ENCODE measurements at places on chromosomes 7 and 10.

- DNase-seq, result no peak
- peaks cover 6% of the 10 kb centered on the region for H3K27me3 ChIP-seq
- H3K27ac ChIP-seq, result no peak overlapping the region
- H3K4me3 ChIP-seq, result no peak overlapping the region
These were observed 1.5 kb upstream of the MYL10 start for GRCh38 chr7:101630591-101630990.

GRCh38 chr7:27585781-27586447 is 76.8 kb downstream of the HIBADH start:
- no peak overlapping the region for H3K27ac ChIP-seq
- H3K27me3 ChIP-seq, result no peaks in the 10 kb centered on the region
- H3K4me3 ChIP-seq, result no peak overlapping the region
- H3K4me1 ChIP-seq, result no peaks in the 10 kb centered on the region

GRCh38 chr7:63900394-63901203 is 98.0 kb upstream of the ZNF722 start:
- no peaks in the 10 kb centered on the region for H3K36me3 ChIP-seq
- no peak overlapping the region for H3K4me3 ChIP-seq
- H3K4me1 ChIP-seq, result no peaks in the 10 kb centered on the region
- no peaks in the 10 kb centered on the region for H3K27me3 ChIP-seq
- peak; percentile 95 for DNase-seq

DNA sequence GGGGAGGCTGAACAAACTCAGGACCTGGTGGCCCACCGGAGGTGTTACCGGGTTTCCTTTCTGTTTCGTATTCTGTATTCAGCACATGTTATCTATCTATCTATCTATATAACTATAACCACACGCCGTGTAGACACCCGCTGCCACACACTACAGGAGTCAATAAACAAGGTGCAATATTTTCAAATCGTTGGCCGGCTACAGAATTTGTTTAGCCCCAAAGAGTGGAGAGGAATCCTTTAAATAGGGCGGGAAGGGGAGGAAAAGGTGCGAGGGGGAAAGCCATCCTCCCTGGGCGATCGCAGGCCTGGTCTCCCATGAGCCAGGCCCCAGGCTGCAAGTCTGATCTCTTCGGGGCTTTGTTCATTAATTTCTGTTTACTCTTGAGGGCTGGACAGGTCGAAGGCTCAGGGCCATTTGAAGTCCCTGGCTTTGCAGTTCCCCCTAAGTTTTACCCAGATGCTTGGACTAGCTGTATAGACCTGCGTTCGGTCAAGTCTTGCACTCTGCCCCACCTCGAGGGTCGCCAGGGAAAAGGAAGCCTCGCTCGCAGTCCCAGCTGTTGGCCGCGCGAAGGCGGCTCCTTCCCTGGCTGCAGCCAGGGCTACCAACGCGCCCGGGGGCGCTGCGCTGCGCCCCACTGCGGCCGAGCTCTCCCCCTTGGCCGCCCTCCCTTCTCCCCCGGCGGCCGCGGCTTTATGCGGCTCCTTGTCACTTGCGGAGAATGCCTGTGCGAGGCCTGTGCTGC is 3.8 kb downstream of the NKX2-3 start:
- H3K36me3 ChIP-seq, result no peaks in the 10 kb centered on the region
- peaks cover 98% of the 10 kb centered on the region for H3K27me3 ChIP-seq
- H3K27ac ChIP-seq, result no peak overlapping the region
- no peak overlapping the region for H3K4me3 ChIP-seq
- DNase-seq, result no peak

DNA sequence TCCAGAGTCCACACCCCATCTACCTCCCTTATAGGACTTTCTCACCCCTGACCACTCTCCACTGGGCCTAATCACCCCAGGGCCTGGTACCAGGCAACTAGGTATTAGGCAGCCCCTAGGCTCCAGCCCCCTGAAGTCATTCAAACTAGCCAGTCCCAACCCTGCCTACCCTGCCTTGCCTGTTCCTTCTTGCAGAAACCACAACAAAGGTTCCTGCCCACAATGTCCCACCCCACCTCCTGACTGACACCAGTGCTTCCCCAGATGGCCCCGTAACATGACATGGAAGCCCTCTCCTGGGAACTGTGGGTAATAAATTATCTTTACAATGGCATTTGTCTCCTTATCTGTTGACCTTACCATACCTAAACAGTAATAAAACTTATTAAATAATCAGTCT is 100.6 kb upstream of the PDE1C start:
- no peaks in the 10 kb centered on the region for H3K27me3 ChIP-seq
- DNase-seq, result no peak
- H3K36me3 ChIP-seq, result no peaks in the 10 kb centered on the region

DNA sequence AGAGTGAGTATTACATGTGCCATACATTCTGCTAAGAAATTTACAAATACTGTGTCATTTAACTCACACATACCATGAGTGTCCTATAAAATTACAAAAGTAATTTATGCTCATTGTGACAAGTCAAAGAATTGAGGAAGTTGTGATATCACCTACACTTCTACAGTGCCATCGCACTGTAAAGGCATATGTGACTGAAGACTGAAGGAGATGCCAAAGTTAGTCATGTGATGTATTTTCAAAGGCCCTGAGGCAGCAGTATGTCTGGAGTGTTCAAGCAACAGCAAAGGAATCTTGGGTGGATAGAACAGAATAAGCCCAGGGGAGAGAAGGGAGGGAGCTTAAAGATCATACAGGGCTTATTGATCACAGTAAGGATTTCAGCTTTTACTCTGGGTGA is 176.8 kb downstream of the WNT2 start:
- H3K4me3 ChIP-seq, result no peak overlapping the region
- no peak overlapping the region for H3K27ac ChIP-seq
- no peaks in the 10 kb centered on the region for H3K27me3 ChIP-seq
- no peak for DNase-seq
- H3K36me3 ChIP-seq, result no peaks in the 10 kb centered on the region

GRCh38 chr7:49333180-49333881 is 409.0 kb downstream of the CDC14C start:
- H3K27me3 ChIP-seq, result no peaks in the 10 kb centered on the region
- no peak for DNase-seq
- H3K36me3 ChIP-seq, result no peaks in the 10 kb centered on the region
- no peak overlapping the region for H3K4me3 ChIP-seq
- H3K27ac ChIP-seq, result no peak overlapping the region

DNA sequence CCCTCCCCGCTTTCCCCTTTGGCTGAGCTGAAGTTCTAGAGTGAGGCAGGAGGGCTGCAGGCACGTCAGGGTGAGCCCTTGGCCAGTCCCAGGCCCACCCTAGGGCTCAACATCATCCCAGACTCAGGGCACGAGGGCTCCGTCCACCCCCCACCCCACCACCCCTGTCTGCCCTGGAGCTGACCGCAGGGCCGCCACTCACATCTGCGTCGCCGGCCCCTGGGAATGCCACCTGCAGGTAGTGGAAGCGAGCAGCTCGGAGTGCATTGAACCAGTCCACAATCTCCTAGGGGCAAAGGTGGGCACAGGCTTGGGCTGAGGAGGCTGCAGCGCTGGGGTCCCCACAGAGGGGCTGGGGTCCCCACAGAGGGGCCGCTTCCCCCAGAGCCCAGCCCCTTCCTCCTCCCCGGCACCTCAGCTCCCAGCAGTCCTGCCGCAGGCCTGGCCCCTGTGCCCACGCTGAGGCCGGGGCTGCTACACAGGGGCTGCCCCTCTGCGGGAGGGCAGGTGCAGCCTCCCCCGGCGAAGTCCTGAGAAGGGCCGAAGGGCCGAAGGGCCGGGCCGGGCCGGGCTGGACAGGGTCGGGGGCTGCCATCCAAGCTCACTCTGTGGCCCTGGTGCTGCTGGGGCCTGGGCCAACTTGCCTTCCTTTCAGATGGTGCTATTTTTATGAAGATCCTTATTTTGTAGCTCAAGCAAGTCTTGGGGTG is 24.1 kb downstream of the GET4 start:
- H3K36me3 ChIP-seq, result no peaks in the 10 kb centered on the region
- no peaks in the 10 kb centered on the region for H3K27me3 ChIP-seq
- DNase-seq, result no peak
- H3K27ac ChIP-seq, result no peak overlapping the region
- H3K4me3 ChIP-seq, result no peak overlapping the region

GRCh38 chr7:25216837-25217236 is 11.4 kb downstream of the NPVF start:
- H3K27me3 ChIP-seq, result no peaks in the 10 kb centered on the region
- no peak for DNase-seq

DNA sequence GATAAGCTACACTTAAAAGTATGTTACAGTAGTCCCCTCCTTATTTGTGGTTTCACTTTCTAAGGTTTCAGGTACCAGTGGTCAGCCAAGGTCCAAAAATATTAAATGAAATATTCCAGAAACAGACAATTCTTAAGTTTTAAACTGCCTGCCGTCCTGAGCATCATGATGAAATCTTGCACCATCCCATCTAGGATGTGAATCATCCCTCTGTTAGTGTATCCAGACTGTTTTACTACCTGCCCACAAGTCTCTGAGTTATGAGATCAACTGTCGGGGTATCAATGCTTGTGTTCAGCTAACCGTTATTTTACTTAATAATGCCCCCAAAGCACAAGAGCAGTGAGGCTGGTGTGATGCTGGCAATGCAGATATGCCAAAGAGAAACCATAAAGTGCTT is 11.4 kb downstream of the KDM7A start:
- DNase-seq, result no peak
- H3K27ac ChIP-seq, result no peak overlapping the region
- H3K4me1 ChIP-seq, result peaks cover 3% of the 10 kb centered on the region

- H3K27me3 ChIP-seq, result no peaks in the 10 kb centered on the region
- no peak for DNase-seq
- H3K36me3 ChIP-seq, result no peaks in the 10 kb centered on the region
- no peak overlapping the region for H3K4me3 ChIP-seq
- H3K4me1 ChIP-seq, result no peaks in the 10 kb centered on the region
- H3K27ac ChIP-seq, result no peak overlapping the region
These were observed 176.3 kb downstream of the GRID1 start for GRCh38 chr10:86190291-86190690.

GRCh38 chr10:93072713-93073538 is 767 bp upstream of the CYP26A1 start:
- no peak for DNase-seq
- H3K36me3 ChIP-seq, result no peaks in the 10 kb centered on the region
- peaks cover 48% of the 10 kb centered on the region for H3K27me3 ChIP-seq
- peak overlapping the region; percentile 33 for H3K4me3 ChIP-seq
- H3K27ac ChIP-seq, result no peak overlapping the region

DNA sequence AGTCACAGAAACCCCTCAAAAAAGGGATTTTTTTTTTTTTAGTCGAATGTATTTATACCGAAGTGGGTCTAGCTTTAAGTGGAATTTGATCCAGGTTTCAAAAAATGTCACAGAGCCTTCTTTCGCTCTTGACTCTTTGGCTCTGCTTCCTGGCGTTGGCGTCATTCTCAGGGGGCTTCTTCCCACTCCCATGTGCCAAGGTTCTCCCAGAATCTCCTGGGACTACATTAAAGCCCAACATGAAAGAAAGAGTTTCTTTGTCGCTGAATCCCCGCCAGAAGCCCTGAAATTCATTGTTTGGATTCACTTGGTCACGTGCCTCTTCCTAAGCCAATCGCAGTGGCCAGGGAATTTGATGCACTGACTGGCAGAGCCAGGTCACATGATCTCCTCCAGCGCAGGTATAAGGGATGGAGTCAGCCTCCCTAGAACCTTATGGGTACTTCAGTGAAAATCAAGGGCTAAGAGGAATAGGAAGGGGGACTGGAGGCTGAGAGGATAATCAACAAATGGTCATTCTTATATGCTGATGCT is 101.2 kb downstream of the RPS24 start:
- H3K4me3 ChIP-seq, result no peak overlapping the region
- no peaks in the 10 kb centered on the region for H3K27me3 ChIP-seq
- H3K27ac ChIP-seq, result no peak overlapping the region
- H3K4me1 ChIP-seq, result no peaks in the 10 kb centered on the region

DNA sequence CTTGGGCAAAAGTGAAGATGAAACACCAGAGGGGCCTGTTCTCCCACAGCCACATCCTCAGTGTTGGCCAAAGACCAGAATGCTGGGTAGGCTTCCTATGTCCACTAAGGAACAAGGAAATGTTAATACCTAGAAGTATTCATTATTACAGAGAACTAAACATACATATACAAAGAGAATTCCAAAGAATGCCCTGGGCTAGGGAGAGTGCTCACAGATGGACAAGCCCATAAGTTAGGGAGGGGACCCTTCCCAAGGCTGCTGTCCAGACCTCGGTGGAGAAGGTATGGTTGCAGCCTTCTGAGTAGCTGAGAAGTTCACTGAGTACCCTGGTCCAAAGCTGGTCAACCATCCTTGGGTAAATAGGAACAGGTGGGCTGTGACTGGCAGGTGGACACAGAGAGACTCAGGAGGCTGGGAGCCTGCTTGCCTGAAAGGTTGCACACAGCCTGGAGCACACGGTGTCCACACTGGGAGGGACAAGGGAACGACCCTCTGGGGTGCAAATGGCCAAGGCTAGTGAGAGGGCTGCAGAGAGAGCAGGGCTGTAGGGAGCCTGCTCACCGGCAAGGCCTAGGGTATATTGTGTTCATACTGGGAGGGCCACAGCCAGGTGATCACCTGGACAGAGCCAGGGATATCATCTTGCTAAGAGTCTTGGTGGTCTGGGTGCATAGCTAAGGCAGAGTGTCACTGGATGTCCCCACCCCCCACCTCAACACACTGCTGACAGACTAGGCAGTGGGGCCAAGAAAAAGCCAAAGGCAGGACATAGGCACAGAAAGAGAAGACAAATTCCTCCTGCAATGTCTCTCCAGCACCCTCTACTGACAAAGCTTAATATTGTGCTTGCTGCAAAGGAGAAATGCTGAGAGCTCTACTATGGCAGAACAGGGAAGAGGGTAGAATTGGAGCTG is 40.3 kb downstream of the CPVL start:
- no peak overlapping the region for H3K4me3 ChIP-seq
- peak; percentile 57 for DNase-seq
- no peaks in the 10 kb centered on the region for H3K36me3 ChIP-seq

- no peaks in the 10 kb centered on the region for H3K36me3 ChIP-seq
- H3K27me3 ChIP-seq, result no peaks in the 10 kb centered on the region
- no peak for DNase-seq
- peaks cover 23% of the 10 kb centered on the region for H3K4me1 ChIP-seq
- no peak overlapping the region for H3K27ac ChIP-seq
These were observed 116.0 kb downstream of the ARID5B start for GRCh38 chr10:62017491-62017870.

DNA sequence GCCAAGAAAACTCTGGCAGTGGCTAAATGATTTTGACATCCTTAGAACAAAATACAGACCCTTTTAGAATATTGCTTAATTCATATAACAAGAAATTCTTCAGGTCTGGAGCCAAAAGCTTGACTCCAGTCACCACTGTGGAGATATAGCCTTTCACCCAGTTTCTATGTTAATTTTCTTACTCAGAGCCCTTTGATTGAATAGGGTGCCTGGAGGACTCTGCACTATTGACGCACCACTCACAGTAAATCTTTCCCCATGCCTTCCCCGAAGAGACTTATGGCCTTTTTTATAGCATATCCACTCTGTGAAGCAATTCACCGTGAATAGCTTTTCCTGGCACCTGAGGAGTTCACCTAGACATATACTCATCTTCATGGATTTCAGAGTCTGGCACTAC is 613.8 kb downstream of the ZWINT start:
- no peak overlapping the region for H3K4me3 ChIP-seq
- DNase-seq, result no peak
- H3K27ac ChIP-seq, result no peak overlapping the region
- H3K36me3 ChIP-seq, result no peaks in the 10 kb centered on the region

GRCh38 chr10:73439055-73439454 is 5.7 kb upstream of the MSS51 start:
- no peaks in the 10 kb centered on the region for H3K36me3 ChIP-seq
- H3K27me3 ChIP-seq, result no peaks in the 10 kb centered on the region
- H3K4me3 ChIP-seq, result no peak overlapping the region
- DNase-seq, result no peak
- H3K27ac ChIP-seq, result no peak overlapping the region

- no peaks in the 10 kb centered on the region for H3K36me3 ChIP-seq
- peak overlapping the region; percentile 56 for H3K4me3 ChIP-seq
- H3K27me3 ChIP-seq, result no peaks in the 10 kb centered on the region
- peaks cover 53% of the 10 kb centered on the region for H3K4me1 ChIP-seq
- peak overlapping the region; percentile 89 for H3K27ac ChIP-seq
These were observed 842 bp downstream of the ZNF22 start for GRCh38 chr10:45001381-45002148.
